ENCODE measurements at places on chromosomes 13 and 19. TPM values are rescaled to one million over a fixed set of nuclear protein-coding genes. Genes with fewer than 3 reads are reported as not detected.

Gene RYR1
- under 0.01 TPM for total RNA-seq

Gene RASGRP4
- total RNA-seq = not detected

Gene KCNJ14
- 0.50 TPM for total RNA-seq

Gene SCEL
- total RNA-seq = not detected

Gene RDH8
- total RNA-seq = not detected

Gene B3GNT3
- not detected for total RNA-seq

Gene CD320
- 9.8 TPM for total RNA-seq

Gene ZNF468
- 30.6 TPM for total RNA-seq

Gene COMP
- 0.17 TPM for total RNA-seq

Gene PRODH2
- total RNA-seq = not detected

Gene ICAM4
- total RNA-seq = 1.8 TPM

Gene FUT6
- total RNA-seq = not detected

Gene MCF2L
- 1.0 TPM for total RNA-seq

Gene FBXO17
- 26.7 TPM for total RNA-seq

Gene SIGLEC8
- total RNA-seq = not detected

Gene SYDE1
- 17.5 TPM for total RNA-seq

Gene UFM1
- 83.6 TPM for total RNA-seq

Gene AP2A1
- total RNA-seq = 53.4 TPM

Gene RETN
- not detected for total RNA-seq

Gene ZNF560
- total RNA-seq = 3.3 TPM

Gene ANKRD24
- 2.3 TPM for total RNA-seq

Gene SELENOV
- not detected for total RNA-seq

Gene IFNL1
- not detected for total RNA-seq

Gene PPFIA3
- 0.77 TPM for total RNA-seq

Gene ZNF497
- total RNA-seq = 2.5 TPM

Data from fibroblast of lung (primary cell).